ENCODE measurements at places on chromosomes 1 and 21.

DNA sequence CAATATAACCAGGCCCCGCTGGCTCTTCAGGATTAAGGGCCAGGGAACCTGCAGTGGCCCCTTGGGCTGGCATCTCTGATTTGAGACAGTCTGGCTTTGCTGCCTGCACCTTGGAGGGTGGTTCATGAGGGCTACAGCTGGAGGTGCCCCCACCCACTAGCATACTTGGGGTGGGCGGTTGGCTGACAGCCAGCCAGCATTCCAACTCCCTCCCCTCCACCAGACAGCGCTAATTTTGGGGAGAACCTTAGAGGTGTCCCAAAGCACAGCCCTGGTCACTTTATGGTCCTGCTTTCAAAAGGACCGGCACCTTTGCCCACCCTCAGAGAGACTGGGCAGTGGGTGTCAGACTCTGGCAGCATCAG is 180.7 kb upstream of the VAMP3 start:
- no peak for DNase-seq

- no peak for DNase-seq
These were observed 33.3 kb downstream of the PCNT start for GRCh38 chr21:46357335-46357604.

DNA sequence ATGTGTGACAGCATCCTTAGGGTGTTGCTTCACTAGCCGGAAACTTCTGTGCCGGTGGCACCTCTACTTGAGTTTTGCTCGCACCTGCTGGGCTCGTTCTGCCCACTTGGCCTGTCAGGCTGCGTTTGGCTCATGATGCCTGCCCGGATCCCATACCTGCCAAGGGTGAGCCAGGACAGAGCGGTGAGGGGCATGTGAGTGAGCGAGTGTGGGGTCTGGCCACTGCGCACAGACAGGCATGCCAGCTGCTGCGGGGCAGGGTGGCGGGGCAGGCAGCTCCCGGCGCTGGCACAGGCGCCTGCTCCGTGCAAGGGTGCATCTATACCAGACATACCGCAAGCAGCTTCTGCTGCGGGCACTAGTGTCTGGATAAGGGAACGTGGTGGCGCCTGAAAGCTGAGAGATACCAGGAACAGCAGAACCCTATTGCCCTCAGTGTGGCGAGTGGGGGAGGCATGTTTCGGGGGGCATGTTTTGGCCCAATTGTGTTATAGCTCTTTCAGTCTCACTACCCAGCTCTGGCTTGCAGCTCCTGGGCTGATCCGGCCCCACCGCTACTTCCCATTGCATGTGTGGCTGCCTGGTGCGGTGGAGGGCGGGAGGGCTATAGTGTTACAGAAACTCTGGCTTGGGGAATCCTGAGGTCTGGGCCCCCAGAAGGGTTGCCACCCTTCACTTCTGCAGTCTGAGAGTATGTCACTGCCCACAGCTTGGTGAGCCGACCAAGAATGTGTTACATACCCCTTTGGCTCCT is 32.2 kb downstream of the MAGI3 start:
- DNase-seq: no peak

DNA sequence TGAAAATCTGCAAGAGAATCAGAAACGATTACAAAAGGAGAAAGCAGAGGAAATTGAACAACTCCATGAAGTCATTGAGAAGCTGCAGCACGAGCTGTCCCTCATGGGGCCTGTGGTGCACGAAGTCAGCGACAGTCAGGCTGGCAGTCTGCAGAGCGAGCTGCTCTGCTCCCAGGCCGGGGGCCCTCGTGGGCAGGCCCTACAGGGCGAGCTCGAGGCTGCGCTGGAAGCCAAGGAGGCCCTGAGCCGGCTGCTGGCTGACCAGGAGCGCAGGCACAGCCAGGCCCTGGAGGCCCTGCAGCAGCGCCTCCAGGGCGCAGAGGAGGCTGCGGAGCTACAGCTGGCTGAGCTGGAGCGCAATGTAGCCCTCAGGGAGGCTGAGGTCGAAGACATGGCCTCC is 47.5 kb upstream of the DIP2A start:
- DNase-seq: no peak

DNA sequence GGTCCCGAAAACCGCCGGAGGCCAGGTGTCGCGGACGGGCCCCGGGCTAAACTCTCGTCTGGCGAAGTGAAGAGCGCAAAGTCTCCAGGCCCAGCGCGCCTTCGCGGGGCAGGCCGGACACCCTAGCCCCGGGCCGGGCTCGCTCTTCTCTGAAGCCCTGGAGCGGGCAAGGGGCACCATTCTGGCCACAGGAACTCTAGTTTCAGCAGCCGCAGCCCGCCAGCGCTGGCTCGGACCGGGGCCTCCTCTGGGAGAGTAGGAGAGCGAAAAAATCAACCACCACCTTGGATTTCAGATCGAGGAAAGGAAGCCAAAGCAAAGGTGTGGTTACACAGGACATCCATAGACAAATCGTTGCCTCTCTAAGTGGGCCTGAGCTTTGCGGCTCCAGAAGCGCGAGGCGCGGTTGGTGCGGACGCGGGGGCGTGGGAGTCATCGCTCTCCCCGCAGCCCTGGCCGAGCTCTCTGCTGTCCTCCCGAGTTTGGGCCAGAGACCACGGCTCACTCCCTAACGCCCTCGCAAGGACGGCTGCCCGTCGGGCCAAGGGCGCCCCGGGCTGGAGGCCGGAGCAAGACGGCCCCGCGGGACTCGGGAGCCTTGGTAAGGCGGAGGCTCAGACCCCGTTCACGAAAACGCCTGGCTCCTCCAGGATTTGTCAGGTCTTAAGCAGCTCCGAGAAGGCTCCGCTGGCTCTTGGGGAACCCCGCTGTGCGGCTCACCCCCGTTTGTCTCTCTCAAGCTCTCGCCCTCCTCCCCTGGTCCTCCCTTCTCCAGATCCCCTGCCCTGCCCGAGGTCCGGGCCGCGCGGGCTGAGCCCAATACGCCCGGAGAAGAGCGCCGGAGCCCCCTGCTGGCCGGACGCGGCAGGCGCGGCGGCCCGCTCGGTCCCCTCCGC is 132.9 kb upstream of the DPYD start:
- peak; percentile 84 for DNase-seq

- DNase-seq: peak; percentile 99
These were observed 4.8 kb downstream of the ENO1 start for GRCh38 chr1:8873506-8874229.

GRCh38 chr1:175742790-175743459 is 470 bp downstream of the TNR start:
- peak; percentile 9 for DNase-seq

- no peak for DNase-seq
These were observed 7.0 kb downstream of the EPB41 start for GRCh38 chr1:28921286-28921869.

DNA sequence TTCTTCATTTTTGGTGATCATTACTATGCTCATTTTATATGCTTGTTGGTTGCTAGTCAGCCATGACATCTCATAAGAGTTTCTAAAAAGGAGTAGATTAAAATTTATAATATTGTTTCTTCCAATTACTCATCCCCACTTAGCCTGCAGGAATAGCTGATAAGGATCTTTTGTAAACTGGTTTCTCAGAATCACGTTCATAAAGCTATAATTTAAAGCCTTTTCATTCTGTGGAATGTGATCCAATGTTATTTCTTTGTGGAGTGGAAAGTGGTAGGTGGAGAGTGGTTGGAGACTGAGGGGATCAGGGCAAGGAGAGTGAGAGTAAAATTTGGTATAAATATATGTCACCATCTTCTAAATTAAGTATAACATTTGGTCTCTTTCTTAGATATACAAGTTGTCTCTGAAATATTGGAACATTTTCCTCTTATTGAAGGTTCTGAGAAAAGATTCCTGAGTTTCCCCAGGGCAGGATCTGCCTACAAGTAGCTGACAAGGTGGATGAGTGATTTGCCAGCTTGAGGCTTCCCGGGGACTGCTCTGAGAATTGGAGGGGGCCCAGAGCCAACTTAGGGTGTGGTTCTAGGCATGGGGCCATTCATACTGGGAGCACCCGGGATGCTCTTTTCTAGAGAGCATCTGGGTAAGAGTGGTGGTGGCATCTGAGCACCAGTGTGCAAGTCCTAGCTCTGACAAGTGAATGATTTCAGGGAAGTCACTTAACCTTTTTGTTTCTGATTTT is 116.4 kb downstream of the TBX19 start:
- DNase-seq: no peak

DNA sequence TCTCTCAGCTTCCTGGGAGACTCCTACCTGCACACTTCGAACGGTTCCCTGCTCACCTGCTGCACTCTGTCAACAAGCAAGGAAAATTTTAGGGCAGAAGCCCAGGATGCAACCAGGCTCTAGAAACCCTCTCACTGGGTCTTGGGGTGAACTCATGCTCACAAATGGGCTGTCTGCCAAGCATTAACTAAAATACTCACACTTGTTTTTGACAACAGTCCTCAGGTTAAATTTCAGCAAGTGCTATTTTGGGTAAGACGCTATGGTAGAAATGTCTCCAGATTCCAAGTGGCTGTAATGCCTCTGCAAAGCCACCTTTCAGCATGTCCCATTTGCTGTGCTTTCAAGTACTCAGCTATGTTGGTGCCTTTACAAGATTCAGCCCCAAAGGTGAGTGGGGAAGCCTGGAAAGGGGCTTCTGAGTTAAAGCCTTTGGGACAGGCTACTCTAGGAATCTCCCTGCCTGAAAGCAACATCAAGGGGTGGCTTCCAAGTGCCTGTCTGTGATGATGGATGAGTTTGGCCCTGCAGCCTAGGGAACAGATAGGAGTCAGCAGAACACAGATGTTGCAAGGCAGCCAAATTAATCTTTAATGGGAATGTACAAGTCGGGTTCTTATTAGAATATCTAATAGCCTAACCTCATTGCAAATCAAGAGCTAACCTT is 211.9 kb upstream of the SPAG17 start:
- no peak for DNase-seq

DNA sequence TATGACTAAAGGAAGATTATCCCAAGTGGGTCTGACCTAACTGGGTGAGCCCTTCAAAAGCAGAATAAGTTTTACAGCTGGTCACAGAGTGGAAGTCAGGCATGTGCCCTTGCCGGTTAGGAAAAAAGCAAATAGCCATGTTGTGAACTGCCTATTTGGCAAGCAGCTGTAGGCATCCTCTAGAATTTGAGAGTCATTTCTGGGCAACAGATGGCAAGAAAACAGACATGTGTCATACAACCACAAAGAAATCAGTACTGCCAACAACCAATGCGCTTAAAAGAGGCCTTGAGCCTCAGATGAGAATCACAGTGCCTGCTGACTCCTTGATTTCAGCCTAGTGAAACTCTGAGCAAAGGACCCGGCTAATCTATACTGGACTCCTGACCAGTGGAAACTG is 26.8 kb downstream of the LRRC53 start:
- no peak for DNase-seq

DNA sequence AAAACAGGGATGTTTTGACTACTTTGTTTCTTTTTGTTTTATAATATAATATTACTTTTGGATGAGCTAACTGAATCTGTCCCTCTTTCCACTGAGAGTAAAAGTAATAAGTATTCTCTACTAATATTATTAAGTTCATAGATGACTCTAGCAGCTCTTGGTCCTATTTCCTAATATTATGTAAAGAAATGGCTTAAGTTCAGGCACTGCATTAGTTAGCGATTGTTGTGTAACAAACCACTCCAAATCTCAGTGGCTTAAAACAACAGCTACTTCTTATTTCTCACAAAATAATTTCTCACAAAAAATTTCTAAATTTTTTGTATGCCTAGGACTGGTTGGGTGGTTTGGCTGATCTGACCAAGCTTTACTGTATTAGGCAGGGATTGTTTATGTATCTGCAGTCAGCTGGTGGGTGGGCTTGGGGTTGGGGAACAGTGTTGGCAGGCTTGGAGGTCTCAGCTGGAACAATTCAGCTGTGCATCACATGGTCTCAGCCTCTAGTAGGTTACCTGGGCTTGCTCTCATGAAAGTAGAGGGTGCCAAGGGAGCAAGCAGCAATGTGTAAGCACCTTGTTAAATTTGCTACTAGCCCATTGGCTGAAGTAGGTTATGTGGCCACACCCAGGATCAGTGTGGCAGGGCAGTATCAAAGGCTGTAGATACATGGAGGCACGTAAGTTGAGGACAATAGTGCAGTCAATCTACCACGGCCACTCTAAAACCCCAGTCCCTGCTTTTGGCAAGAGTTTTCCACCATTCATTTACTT is 8.8 kb upstream of the CCT8 start:
- DNase-seq: no peak

GRCh38 chr1:220784751-220785150 is 2.0 kb upstream of the MTARC1 start:
- DNase-seq: no peak

- DNase-seq: no peak
These were observed 7.4 kb downstream of the TMED5 start for GRCh38 chr1:93172778-93173177.

GRCh38 chr1:235703506-235703905 is 53.9 kb upstream of the GNG4 start:
- DNase-seq: peak; percentile 54

DNA sequence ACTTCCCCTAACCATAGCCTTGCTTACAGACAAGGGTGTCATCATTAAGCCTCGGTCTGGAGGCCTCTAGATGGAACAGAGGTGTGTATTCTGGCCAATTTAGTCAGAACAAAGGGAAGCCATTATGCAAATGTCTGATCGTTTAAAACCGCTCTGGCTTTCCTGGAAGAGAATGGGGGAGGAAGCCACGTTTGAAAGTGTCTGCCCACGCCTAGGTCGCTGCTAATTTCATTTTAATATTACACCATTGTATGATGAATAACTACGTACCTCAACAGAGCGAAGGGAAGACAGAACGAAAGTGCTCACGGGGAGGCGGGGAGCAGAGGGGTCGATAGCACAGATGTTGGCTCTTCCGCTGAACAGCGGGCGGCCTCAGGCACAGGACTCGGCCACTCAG is 41.1 kb upstream of the CSF3R start:
- no peak for DNase-seq

DNA sequence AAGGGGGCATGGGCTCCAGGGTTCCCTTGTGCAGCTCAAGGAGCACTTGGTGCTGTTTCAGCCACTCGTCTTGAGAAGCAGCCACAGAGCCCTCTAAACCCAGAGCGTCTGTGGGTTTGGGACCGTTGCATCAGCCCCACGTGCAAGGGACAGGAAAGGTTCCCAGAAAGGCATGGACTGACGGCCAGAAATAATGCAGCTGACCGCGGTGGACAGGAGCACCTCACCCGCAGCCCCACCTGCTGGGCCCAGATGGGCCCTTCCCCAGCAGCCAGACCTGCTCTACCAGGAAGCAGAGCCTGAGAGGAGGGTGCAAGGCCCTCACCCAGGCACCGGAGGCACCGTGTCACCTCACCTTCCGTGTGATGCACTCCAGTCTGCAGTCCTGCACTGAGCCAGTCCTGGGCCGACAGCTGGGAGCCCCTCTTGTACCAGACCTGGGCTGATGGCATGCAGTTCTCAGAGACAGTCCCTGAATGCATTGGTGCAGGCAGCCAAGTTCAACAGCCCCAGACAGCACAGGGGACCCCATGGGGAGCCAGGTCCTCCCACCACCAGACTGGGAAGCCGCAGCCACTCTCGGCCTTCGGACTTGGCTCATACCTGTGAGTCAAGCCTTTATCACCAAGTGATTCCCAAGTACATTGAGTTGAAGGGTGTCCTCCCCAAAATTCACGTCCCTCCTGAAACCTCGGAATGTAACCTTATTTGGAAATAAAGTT is 4.8 kb upstream of the TFF3 start:
- no peak for DNase-seq

- DNase-seq: no peak
These were observed 211.4 kb upstream of the NRIP1 start for GRCh38 chr21:15276243-15276642.

- DNase-seq: no peak
These were observed 21.6 kb upstream of the TRIM45 start for GRCh38 chr1:117143172-117143571.

- DNase-seq: no peak
These were observed 733.3 kb downstream of the PTPRU start for GRCh38 chr1:29969576-29969975.
